M059J (cell line): ENCODE measurements at places on chromosomes 5 and 9. TPM values are rescaled to one million over a fixed set of nuclear protein-coding genes. Genes with fewer than 3 reads are reported as not detected.

DNA sequence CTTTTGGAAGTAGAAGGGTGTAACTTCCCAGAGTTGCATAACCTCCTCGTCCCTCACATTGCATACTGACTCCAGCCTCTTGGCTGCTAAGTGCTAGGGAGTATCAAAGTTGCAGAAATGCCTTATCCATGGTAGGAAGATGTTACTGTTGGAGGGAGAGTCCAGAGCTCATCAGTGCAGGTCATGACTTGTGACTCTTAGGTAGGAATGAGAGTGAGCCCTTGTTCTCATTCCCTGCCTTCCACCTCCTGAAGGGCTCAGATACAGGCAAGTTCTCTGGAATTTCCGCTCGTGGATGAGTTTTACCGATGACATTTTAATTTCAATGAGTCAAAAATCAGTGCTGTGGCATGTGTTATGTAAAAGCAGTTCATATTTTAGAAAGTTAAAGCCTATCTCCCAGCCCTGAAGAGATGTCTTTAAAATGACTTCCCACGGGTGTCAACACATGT lies 17.0 kb downstream of the IRX1 start:
- DNase-seq = no peak

GRCh38 chr9:16530669-16531642 lies 339.5 kb downstream of the BNC2 start:
- DNase-seq = no peak

GRCh38 chr5:32589942-32590869 lies 4.8 kb downstream of the SUB1 start:
- peak; percentile 68 for DNase-seq

DNA sequence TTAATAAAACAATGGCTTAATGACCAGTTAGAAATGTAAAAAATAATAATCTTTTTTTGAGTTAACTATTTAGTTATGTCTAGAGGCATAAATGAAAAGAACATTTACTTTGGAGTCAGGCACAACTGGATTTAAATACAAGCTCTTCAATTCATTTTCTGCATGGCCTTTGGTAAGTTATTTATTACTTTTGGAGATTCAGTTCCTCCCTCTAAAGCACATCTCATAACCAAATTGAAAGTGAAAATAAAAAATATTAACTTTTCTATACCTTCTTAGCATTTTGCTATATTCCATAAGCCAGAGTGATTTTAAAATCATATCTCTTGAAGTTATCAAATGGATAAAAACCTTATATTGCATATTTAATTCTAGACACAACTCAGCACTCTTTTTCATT lies 434.9 kb upstream of the SMARCA2 start:
- DNase-seq = no peak

DNA sequence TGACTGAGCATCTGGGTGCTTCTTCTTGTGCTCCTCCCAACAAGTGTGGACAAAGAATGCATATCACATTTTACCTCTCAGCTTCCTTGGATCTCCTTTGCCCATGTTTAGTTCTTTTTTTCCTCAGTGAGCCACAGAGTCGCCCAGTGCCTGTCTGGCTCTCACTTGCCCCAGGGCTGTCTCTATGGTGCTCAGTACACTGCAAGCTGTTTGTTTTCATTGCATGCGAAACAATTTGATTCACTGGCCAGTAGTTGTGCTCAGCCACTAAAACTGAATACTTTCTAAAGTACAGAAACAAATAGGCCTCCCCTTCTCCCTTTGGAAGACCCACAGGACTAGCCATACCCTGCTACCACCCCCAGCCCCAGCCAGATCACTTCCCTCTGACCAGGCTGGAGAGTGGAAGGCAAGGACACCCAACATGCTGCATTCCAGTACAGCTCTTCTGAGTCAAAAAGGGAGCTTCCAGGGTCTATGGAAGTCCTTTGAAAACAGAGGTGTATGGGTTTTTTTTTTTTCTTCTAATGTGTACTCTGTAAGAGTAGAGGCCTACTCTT lies 3.8 kb downstream of the LHFPL2 start:
- peak; percentile 87 for DNase-seq

GRCh38 chr9:89790542-89791109 lies 185.8 kb downstream of the GADD45G start:
- no peak for DNase-seq

DNA sequence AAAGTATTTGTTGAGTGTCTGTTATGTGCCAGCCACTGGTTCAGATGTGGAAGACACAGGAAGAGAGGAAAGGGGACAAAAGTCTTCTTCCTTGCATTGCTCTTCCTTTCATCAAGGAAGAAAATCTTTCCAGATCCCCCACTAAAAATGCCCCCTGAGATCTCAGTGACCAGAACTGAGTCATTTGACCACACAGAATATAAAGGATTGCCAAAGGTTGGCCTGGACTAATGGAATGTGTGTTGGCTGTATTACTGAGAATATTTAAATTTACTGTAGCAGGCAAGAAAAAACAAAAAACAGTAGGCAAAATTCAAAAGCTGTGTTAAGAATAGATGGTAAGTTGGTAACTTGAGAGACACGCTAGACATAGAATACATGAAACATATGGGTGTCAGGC lies 10.0 kb upstream of the SEPTIN8 start:
- peak; percentile 45 for DNase-seq

DNA sequence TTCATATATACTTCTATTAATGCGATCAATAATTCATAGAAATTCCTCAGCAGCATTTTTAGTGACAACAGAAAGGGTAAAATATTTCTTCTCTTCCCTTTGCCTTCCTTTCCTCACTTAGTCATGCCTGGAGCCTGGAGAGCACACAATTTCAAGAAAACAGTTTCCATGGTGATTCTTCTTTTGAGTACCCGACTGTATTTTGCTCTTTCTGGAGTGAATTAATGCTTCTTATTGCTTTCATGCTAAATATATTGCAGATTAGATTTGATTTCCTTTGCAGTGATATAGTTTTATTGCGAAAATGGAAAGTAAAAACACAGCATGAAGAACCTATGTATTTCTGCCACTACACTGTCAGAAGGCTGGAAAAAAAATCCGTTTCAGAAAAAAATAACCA lies 153.5 kb downstream of the PPP2R2B start:
- peak; percentile 12 for DNase-seq

DNA sequence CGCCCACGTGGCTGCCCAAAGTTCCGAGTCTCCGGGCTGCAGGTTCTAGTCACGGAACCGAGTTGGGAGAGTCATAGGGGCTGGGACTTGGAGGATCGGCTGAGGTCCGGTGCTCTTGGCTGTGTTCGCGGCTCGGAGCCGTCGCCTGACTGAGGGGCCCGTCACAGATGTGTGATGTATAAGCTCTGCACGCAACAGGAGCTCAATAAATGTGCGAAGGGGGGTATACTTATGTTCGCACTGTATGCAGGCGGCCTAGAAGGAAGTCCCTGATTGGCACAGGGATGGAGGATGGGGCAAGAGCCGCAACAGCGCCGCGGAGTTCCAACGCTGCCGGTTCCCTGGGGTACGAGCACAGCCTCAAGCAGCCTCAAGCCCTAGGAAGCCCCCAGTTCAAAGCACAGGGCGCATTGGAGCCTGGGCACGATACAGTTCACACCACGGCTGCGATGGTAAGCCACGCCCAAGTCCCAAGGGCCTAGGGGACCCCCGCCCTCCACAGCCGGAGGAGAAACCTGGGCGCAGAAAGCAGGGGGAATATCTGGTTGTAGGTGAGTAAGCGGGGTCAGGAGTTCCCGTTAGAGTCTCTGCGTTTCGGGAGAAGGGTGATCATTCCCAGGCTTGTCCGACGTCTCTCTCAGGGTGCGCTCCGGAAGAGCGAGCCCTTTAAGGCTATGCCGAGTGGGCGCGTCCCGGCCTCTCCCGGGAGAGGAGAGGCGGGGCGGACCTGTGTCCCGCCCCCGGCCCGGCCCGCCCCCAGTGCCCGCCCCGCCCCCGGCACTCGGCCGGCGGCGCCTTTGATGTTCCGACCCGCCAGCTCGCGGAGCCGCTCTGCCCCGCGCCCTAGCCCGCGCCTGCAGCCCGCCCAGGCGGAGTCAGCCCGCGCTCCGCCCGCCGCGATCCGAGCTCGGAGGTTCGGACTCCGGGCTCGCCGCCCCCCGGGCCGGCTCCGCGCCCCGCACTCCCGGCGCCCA lies at the start of gene TCF7:
TCF7 (plus strand) TSS at position 780 of the 974 bp plus-strand sequence. CDS start 226 bp downstream, outside the sequence.
- peak; percentile 78 for DNase-seq

- no peak for DNase-seq
These were observed 548.9 kb upstream of the CLINT1 start for GRCh38 chr5:158407824-158408195.

- DNase-seq = no peak
These were observed 27.2 kb downstream of the FBXW2 start for GRCh38 chr9:120765910-120766425.

GRCh38 chr5:134714120-134714519 lies 24.2 kb upstream of the CAMLG start:
- DNase-seq = peak; percentile 8

GRCh38 chr9:133676450-133676849 lies 40.3 kb downstream of the DBH start:
- DNase-seq = no peak

GRCh38 chr5:153542536-153542935 lies 52.1 kb downstream of the GRIA1 start:
- peak; percentile 65 for DNase-seq

DNA sequence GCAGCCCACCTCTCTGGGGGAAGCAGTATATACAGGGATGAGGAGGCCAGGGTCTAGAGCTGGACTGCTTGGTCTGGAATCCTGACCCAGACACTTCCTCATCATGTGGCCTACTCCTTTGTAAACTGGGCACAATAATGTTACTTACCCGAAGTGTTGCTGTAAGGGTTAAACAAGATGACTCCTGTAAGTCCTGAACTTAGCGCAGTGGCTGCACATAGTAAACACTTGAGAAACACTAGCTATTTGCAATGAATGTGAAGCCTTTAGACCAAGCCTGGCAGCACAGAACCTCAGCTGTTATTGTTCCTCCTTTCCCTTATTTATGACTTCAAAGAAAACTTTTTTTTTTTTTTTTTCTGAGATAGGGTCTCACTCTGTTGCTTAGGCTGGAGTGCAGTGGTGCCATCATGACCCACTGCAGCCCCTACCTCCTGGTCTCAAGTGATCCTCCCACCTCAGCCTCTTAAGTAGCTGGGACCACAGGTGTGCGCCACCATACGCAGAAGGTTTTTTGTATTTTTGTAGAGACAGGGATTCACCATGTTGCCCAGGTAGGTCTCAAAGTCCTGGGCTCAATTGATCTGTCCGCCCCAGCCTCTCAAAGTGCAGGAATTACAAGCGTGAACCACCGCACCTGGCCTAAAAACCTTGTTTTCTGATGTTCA lies 96.2 kb upstream of the IL6ST start:
- no peak for DNase-seq

- no peak for DNase-seq
These were observed 37.0 kb downstream of the HACD4 start for GRCh38 chr9:20994486-20994885.

DNA sequence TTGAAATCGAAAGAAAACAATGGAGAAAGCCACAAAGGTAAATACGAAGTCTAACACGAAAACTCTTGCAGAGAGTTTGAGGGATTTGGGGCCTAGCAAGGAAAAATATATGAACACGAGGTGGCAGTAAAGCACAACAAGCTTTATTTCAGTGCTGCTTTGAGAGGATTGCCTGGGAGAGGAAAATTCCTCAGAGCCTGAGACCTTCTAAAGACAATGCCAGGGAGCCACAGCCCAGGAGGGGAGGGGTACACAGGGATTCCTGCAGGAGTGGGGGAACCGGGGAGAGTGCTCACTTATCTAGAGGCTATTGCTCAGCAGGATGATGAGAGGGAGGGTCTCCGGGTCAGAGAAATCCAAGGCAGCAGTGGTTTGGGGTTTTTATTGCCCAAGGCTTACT lies 134.9 kb upstream of the ADCY2 start:
- peak; percentile 48 for DNase-seq

- no peak for DNase-seq
These were observed 20.5 kb downstream of the DMRT2 start for GRCh38 chr9:1070692-1071091.

GRCh38 chr5:82334085-82334692 lies 56.0 kb upstream of the RPS23 start:
- DNase-seq = no peak

DNA sequence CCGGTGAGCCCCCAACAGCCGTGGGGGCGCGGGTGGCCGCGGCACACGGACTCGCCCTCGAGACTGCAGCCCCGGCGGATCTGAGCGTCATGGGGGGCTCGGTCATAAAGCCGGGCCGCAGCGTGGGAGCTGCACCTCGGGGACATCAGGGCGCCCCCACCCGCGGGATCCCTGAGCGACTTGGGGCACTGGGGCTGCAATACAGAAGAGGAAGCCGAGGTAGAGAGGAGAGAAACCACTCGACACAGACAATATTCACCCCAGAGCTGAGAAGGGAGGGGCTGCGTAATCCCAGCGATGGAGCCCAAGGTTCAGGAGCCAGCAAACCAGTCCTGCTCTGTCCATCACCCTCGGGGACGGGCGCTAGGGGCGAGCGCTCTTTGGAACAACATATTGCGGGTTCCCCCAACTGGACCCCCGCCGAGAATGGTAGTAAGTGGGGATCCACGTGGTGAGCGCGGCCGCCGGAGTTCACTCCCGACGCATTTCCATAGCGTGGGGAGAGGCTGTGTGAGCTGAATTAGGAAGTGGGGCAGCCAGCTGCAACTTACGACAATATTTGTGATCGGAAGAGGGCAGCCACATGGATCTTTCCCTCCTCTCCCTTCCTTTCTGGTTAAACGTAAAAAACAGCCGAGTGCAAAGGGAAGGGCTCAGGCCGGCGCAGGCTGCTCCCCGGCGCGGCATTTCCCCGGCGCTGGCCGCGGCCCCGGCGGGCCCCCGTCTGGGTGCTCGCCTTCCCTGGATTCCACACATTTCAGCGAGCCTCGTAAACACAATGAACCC lies 9.9 kb downstream of the PTCH1 start:
- DNase-seq = peak; percentile 71

DNA sequence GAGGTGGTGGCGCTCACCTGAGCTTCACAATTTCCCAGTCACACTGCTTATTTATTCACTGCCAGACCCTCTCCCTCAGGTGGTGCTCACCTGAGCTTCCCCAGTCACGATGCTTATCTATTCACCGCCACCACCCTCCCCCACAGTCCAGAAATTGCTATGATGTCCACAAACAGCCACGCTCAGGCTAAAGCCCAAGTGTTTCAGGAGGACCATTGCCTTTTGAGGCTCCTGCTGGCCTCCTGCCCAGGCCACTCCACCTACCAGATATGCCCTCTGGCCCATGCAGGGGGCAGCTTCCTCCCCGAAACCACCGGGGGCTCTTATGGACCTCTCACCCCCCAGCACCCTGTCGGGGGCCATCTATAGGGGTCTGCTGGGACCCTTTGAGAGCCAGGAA lies 4.6 kb downstream of the PDLIM7 start:
- no peak for DNase-seq

DNA sequence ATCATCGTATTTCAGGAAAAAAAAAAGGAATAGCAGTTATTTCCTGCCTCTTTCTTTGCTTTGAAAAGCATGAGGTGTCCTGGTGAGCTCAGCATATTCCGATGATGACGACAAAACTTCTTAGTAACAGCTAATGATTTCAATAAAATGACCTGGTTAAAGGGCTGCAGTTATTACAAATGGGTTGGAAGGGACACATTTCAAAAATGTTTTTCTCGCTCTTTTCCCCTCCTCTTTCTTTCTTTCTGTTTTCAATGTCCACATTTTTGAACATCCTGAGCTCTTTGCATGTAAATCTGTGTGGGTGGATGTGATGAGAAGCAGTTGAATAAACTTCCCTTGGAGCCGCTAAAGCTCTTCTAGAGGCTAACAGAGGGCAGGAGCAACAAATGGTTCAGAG lies 186.8 kb upstream of the SLC27A6 start:
- DNase-seq = no peak

The LHX6 gene
- total RNA-seq = 0.05 and 0.37 TPM in 2 replicates

The UBE2QL1 gene
- 0.02 and 0.44 TPM in 2 replicates for total RNA-seq

The GRM6 gene
- total RNA-seq = not detected in 2 replicates

The CKMT2 gene
- not detected in 2 replicates for total RNA-seq

The IL4 gene
- total RNA-seq = not detected in 2 replicates

The GPR150 gene
- total RNA-seq = 0.34 and 2.4 TPM in 2 replicates

The LCN9 gene
- total RNA-seq = not detected in 2 replicates

The POLR3G gene
- 7.6 and 11.5 TPM in 2 replicates for total RNA-seq

The ANKDD1B gene
- total RNA-seq = 0.05 TPM in 1 of 2 replicates, not detected in the other
